ENCODE measurements at places on chromosomes 7 and 10.

- no peak for DNase-seq
Measured at GRCh38 chr7:5500056-5500776, 76.6 kb upstream of the TNRC18 start.

GRCh38 chr10:109892931-109893330 is 30.4 kb downstream of the XPNPEP1 start:
- DNase-seq = no peak

GRCh38 chr10:76666891-76667290 is 970.7 kb downstream of the KCNMA1 start:
- DNase-seq = no peak

DNA sequence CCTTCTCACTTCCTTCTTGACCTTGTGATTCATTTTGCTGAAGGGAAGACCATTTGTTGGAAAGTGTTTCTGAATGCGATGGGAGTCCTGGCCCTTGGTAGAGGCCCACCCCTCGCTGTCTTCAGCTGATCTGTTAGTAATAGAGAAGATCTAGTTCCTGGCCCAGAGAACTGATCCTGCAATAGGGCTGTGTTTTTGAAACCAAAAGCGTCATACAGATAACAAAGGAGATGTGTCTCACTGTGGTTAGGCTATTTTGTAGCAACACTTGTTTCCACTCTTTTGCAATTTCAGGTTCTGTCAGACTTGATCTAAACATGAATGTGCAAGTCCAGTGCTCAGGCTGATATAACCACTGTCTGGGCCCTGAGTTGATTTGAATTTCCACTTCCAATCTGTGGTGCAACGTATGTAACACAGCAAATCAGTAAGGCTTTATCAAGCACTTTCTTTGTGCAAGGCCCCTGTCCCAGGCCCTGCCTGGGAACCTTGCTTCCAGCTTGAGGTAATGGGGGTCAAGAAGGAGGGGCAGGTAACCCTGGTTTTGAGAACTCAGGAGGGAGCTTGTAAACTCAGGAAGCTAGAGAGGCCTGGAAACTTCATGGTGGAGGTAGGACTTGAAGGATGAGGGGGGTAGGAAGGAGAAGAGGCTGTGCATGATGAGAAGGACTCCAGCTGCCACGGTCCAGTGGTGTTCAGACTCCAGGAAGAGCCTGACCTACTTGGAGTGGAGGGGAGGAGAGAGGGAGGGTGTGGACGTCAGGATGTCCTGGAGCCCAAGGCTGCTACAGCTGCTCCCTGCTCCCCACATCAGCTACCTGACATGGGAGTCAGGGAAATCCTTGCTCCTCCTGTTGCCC is 42.2 kb upstream of the SRGN start:
- no peak for DNase-seq

DNA sequence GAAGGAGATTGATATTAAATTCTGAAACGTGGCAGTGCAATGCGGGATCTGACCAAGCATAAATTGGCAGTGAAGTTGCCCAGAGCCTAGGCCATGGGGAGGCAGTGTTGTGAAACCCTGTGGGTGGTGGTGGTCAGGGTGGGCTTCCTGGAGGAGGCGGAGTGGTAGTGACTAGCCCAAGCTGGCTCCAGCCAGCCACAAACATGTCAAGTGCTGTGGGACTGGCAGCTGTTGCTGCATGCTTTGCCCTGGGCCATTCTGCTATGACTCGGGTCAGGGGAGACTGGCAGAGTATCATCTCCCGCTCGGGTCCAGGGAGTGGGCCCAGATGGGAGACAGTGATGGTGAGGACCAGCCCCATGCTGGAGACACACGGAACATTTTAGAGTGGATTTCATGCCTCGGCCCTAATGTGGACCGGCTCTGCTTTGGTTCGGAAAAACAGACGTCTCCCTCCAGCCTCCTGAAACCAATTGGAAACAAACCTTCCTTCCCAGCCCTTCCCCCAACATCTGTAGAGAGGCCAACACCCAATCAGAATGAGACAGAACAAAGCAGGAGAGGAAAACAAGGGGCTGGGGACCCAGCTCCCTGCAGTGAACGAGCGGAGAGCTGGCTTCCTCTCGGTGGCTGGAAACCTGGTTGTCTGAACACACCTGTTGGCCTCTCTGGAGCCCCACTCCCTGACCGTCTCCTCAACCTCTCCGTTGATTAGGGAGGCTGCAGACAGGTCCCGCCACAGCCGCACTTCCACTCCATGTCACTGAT is 58.2 kb downstream of the TMEM270 start:
- no peak for DNase-seq

DNA sequence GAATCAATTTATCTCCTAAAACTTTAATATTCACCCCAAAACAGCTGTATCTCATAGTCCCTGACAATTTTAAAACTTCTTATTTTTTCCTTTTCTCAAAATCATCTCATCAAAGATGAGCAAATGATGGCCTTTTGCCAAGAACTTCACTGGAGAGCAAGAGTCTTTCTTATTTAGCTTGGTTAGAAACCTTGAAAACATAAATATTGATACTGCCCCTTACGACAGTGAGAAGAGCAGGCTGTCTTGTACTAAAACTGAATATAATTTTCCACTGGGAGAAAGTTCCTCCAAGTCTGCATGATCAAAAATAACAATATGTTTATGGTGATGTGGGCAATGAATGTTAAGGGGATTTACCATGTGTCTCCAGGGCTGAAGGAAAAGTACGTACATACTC is 109.0 kb downstream of the COL28A1 start:
- DNase-seq = no peak

- no peak for DNase-seq
Measured at GRCh38 chr10:123249894-123250293, 95.7 kb downstream of the BUB3 start.

DNA sequence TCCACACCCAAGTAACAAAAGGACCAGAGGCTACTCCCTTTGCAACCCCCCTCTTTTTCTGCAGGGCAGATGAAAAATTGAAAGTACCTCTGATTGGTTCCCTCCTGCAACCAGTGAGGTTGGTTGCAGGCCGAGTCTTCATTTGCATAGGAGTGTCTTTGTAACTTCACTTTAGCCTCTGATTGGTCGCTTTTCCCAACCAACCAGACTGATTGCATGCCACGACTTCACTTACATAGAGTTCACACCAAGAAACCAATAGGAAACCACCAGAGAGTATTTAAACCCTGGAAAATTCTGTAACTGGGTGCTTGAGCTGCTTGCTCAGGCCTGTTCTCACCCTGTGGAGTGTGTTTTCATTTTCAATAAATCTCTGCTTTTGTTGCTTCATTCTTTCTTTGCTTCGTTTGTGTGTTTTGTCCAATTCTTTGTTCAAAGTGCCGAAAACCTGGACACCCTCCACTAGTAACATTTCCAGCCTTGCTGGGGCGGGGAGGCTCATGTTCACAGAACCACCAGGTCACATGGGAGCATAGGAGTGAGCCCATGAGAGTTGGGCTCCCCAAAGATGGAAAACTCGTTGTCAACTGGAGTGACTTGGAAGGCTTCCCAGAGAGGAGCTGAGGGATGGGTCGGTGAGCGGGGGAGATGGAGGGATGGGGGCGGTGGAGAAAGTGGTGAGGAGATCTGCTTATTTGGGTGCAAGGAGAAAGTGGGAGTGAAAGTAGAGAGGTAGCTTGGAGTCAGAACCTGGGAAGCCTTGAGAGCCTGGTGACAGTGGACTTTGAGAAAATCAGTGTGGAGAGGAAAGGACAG is 223.6 kb downstream of the GFRA1 start:
- no peak for DNase-seq

- DNase-seq = no peak
Measured at GRCh38 chr10:66218981-66219587, 706.8 kb upstream of the LRRTM3 start.

DNA sequence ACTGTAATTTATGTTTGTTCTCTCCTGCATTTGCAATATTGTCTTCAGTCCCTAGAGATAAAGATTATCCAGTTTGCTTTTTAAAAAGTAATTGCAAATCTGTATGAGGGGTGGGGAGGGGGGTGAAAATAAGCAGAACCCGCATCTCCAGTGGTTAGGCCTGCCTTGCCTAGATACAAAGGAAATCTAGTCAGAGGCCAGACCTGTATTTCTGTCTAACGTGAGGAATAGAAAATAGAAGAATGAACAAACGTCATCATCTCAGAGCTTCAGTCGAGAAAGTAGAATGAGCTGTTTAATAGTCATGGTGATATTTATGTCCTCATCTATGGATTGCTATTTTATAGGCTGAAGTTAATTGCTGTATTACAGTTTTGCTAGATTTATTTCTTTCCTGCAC is 284.2 kb downstream of the BICC1 start:
- DNase-seq = no peak

DNA sequence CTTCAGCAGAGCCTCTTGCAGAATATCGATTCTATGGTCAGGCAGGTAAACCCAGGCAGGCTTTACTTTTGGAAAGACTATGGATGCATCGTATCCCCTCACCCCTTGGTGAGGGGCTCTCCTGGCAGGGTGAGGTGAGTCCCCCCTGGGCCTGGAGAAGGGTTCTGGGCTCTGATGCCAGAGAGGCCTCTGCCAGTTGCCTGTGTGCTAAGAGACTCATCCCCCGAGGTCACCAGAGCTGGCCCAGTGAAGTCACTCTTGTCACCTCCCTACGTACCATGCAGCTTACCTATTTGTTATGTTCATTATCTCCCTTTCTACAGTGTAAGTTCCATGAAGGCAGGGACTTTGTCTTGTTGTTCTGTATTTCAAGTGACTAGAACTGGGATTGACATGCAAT is 51.3 kb downstream of the TSPAN15 start:
- DNase-seq = no peak

DNA sequence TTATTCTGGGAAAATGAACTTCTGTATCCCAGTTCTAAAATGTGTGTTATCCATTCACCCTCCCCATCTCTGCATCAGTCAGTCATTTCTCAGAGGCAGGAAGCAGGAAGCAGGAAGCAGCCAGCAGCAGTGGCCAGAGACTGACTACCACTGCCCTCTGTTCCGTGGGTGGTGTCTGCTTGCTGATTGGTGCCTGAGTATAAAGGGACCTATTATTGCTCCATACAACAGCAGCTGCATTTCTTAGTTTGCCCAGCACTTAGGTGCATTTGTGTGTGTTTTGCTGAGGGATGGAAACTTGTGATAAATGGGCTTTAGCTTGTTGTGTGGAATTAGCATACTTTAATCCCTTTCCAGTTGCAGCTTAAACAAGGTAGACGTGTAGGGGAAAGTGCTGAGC is 582.2 kb downstream of the SORCS1 start:
- DNase-seq = no peak

- no peak for DNase-seq
Measured at GRCh38 chr10:27564398-27564797, 60.3 kb downstream of the RAB18 start.

GRCh38 chr7:19116121-19117090 is 1.0 kb downstream of the TWIST1 start:
- no peak for DNase-seq

DNA sequence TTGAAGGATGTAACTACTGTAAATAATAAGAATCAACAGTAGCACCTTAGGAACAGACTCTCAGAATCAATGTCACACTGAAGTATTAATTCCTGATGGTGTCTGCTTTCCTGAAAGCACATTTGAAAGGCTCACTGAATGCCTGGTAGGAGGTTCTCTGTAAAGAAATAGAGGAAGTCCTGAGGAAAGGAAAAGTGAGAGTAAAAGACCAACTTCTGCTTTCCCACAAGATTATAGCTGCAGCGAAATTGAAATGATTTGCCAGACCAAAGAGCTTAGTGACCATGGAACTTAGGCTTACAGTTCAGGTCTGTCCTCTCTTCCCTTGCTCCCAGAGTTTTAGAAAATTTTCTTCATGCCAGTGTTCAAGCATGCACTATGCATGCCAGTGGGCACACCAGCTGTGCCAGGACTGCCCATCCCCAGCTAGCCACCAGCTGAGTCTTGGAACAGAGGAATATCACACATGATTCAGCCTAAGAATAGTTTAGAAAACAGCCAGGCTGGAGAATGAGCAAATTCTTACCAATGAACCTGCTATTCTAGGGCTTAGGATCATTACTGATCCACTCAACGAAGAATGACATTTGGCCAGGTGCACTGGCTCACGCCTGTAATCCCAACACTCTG is 123.2 kb downstream of the HERPUD2 start:
- DNase-seq = no peak

GRCh38 chr7:12683678-12684585 is 3.5 kb upstream of the ARL4A start:
- no peak for DNase-seq

- no peak for DNase-seq
Measured at GRCh38 chr7:103011650-103012049, 62.9 kb downstream of the FBXL13 start.

DNA sequence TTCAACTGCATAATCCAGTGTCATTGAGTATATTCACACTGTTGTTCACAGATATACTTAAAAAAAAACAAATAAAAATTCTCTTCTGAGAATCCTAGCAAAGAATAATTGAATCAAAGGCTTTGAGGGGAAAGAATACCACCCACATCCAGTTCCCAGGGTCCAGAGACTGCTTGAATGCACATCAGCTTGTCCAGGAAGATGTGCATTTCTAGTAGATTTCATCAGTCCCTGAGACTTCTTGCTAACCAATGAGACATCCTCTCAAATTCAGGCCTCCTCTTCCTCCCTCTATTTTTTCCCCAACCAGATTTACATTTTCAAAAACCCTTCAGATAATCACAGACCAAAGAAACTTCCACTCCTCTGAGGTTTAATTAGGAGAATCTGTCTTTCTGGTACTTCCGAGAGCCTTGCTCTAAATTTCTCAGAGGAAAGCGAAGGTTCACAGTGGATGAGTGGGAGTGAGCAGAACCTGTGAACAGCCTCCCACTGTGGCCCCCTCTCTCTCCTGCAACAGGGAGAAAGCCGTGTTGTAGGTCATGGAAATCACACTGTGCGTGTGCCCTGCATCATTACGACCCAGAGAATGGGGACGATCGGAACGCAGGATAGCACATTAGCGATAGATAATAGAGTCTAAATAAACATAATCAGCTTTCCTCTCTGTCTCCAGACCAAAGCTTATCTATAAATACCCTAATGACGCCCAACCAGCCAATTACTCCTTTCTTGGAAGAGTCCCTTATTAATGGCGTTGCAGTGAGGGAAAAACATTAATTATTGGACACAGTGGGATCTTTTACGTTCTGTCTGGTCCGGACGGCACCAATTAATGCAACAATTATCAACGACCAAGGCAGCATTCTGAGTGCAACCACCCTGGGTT is 212.5 kb downstream of the EMX2 start:
- no peak for DNase-seq

GRCh38 chr10:133013463-133013862 is 71.1 kb upstream of the CFAP46 start:
- no peak for DNase-seq

DNA sequence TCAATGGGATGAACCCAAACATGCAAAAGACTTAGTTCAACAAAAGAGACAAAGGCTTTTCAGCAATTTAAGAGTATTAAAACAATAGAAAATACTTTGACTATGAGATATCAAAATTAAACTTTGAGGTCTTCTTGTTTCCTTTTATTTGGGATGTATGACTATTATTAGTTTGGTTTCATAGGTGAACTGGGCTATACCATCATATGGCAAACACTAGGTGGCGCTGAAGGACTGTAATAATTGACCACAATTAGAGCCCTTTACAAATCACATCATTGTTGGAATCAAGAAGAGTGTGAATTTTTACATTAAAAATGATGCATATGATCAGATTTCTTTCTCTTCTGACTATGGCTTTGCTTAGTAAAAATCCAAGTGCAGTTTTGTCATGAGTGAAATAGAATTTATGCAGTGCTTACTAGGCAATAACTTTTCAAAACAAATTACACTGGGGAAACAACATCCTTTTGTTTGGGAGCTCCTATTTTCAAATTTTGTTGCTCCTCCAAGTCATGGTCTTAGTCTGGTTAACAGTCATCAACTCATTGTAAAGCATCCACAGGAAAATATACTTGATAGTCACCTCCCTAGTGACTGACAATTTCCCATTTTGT is 14.7 kb upstream of the NXPH1 start:
- DNase-seq = no peak

- no peak for DNase-seq
Measured at GRCh38 chr10:5547931-5548660, 23.3 kb downstream of the CALML3 start.

GRCh38 chr10:18619016-18619415 is 32.4 kb downstream of the NSUN6 start:
- DNase-seq = peak; percentile 42

All from cerebellar nuclear complex (tissue), 1 donor.